ENCODE measurements at places on chromosomes 3 and 15.

DNA sequence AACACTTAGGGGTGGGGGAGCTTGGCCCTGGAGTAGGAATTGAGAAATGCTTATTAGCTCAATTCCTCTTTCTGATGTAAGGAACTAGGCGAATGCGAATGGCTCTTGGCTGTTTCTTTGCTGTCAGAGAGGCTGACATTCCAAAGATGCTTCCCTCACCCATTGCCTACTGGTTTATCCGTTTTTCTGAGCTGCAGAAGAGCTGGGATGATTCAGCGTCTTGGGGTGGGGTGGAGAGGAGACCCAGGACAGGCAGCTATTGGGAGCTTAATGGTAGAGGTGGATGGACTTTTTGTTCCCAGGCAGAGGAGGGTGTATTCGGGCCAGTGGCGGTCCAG lies 9.8 kb downstream of the PLEKHO2 start:
- DNase-seq: no peak

DNA sequence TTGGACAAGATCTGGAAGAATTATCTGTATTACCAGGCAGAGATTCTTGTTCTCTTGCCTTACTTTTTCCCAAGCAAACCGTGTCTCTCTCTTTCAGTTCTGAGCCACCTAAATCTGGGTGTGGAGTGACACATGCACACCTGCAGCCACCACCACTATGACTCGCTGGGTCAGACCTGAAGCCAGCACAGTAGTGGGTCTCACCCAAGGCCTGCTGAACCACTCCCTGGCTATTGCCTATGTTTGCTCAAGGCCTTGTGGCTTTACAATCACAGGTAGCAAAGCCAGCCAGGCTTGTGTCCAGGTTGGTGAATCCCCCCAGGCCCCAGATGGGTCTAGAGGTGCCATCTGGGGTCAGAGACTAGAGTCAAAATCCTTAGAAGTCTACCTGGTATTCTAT lies 28.7 kb upstream of the COPB2 start:
- DNase-seq: no peak

DNA sequence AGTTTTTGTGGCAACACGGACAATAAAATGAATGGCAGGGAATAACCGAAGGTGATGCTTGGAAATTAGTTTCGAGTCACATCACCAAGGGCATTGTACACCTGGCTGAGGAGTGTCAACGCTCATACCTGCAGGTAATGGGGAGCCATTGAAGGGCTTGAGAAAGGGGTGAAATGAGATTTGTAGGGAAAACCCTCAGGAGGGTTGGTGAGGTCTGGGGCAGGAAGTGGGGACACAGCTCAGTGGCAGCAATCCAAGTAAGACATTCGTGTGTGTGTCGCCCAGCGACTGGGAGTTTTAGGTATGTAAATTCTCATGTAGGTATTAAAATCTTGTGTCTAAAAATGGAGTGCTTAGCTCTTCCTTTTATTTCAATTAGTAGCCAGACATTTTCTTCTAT lies 14.3 kb downstream of the PARP14 start:
- DNase-seq: no peak

GRCh38 chr3:43817825-43818224 lies 127.1 kb downstream of the ABHD5 start:
- no peak for DNase-seq

GRCh38 chr15:22980189-22981050 lies at the start of gene CYFIP1:
Gene CYFIP1, minus strand, starts transcription at chr15:22980368. Its CDS starts 33,083 bp downstream, at chr15:22947285.
- DNase-seq: no peak

GRCh38 chr3:55721716-55722484 lies 234.8 kb upstream of the WNT5A start:
- DNase-seq: no peak

DNA sequence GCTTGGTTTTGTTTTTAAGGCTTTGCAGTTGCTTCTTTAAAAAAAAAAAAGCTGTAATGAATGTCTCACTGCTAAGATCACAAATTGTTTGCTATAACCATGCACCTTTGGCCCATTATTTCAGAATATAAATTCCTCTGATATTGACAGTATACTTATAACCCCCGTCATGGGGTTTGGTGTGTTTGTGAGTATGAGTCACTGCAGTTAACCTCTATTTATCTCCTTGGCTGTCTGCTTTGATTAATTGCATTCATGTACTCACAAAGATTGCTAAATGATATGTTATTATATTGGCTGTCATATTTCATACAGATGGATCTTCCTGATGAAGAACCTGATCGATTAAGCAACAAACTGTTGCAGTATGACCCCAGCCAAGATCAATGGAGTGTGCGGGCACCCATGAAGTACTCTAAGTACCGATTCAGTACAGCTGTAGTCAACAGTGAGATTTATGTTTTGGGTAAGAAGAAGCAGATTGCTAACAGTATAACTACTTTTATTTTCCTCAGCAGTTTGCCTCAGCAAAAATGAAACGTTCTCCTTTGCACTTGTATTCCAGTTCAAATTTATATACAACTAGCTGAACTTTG lies 14.9 kb downstream of the KBTBD12 start:
- DNase-seq: no peak

- DNase-seq: no peak
These were observed 111.3 kb upstream of the BCL6 start for GRCh38 chr3:187856555-187856954.

DNA sequence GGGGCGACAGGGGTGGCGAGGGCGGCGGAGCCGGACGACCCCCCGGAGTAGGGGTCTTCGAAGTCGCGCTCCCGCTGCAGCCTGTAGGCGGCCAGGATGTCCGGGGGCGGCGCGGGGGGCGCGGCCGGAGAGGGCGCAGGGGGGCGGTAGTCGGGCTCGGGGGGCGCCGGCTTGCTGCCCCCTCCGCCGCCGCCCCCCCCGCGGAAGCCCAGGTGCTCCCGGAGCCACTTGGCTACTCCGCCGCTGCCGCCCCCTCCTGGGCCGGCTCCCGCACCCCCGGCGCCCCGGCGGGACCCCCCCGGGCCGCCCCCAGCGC lies 230 bp downstream of the SHF start:
- DNase-seq: no peak

- no peak for DNase-seq
These were observed 633.9 kb upstream of the TGFBR2 start for GRCh38 chr3:29972320-29972993.

DNA sequence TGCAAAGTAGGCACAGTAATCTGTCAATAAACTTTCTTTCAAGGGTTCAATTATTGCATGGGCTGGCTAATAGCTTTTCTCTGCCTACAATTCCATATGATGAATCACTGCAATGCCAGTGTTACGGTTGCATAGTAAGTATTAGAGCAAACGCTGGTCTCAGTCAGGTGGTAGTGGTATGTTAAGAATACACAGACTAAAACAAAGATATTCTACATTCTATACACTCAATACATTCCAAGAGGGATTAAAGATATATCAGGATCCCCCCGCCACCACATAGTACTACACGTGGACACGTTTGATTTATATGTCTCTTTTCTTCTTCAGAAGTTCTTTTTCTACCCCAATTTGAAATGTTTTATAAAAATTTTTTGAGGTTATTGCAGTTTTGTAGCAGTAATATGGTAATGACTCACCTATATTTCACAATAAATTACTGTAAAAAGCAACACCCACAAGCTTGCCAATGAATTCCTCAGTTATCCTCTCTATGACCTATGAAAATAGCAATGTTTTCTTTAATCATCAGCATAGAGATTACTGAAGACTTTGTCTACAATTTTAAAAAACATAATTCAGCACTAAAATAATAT lies 68.2 kb downstream of the CD200R1L start:
- DNase-seq: no peak

- DNase-seq: no peak
These were observed 922 bp downstream of the ADPRH start for GRCh38 chr3:119580067-119580760.

DNA sequence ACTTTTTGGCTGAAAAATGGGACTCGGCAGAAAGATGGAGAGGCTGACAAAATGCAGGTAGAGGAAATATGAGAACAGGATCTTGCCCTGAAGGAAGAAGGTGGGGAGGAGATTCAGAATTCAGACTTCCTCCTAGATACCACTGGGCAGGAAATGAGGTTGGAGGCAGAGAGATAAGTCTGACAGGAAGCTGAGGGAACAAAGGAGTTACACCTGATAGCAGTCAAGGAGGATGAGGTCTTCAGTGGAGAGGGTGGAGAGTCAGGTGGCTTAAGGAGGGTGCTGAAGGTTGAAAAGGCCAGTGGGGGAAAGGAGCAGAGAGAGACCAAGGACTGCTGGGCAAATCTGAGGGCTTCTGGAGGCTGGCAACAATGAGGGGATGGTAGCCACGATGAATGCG lies 56.8 kb downstream of the CCR4 start:
- DNase-seq: no peak

- no peak for DNase-seq
These were observed 64.7 kb downstream of the ATP1B3 start for GRCh38 chr3:141941093-141941492.

GRCh38 chr3:14127516-14128161 lies 2.8 kb downstream of the TMEM43 start:
- DNase-seq: no peak

- no peak for DNase-seq
These were observed 181.8 kb downstream of the PDCD6IP start for GRCh38 chr3:33980252-33980651.

- DNase-seq: no peak
These were observed 51.9 kb downstream of the BBX start for GRCh38 chr3:107574650-107575049.

- no peak for DNase-seq
These were observed 69.3 kb upstream of the SLC6A11 start for GRCh38 chr3:10746684-10747083.

GRCh38 chr15:52287114-52287513 lies 8.5 kb downstream of the MYO5C start:
- DNase-seq: no peak

- DNase-seq: no peak
These were observed 4.0 kb downstream of the SPSB4 start for GRCh38 chr3:141055136-141055535.

- no peak for DNase-seq
These were observed 13.8 kb upstream of the ZNF662 start for GRCh38 chr3:42892169-42892568.

DNA sequence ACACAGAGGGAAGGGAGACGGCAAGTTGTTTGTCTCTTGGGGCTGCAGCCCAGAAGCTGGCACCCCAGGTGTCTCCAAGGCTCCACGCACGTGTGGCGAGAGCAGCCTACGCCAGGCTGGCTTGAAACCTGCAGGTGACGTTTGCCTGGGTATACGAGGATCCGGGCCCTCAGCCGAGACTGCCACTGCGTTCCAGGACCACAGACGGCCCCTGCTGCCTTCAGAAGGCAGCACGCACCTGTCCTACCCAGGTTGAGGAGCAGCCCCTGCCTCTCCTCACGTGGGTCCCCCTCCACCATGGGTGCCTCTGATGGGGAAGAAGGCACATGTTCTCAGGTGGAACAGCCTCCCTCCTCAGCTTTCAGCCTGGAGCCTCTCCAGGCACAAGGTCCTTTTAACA lies 75.3 kb upstream of the PRR20G start:
- DNase-seq: no peak

DNA sequence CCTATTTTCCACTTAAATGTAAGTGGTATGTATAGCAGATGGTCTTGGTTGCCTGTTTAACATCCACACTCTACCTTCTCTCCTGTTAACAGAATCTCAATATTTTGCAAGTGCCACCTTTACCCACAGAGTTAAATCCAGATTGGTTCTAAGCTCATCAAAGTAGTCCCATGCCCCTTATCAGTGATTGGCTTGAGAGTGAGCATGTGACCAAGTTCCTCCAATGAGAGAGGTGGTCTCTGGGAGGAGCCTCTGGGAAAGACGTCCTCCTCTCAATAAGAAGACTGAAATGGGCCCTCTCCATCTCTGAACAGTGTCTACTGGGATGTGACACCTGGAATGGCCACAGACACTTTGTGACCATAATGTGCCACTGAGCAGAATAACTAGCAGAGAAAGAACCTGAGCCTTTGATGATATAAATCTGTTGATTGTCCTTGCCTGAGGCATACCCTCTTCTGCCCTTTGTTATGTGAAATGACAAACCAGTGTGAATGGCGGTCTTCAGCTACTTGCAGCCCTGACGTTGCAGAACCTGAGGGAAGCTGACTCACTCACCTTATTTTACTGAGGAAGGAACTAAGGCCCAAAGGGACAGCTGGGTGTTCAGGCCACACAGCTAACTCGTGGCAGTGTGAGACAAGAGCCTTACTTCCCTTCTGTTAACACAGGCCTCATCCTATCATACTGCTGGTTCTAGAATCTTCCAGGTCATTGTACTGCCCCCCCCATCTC lies 42.4 kb upstream of the LARS2 start:
- DNase-seq: no peak

DNA sequence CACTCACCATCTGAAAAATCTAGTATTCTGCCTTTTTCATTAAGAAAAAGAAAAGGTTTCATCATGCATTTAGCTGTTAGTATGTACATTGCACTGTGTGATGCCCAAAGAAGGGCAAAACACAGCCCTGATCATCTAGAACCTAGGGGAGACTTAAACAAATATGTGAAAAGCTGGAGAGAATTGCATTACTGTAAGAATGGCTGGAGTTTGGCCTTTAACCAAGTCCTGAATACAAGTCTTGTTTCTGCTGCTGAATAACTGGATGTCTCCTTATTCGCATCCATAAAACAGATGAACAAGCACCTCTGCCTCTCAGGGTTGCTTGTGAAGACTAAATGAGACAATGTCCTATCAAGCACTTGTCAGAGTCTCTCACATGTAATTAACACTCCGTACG lies 233.4 kb upstream of the LRTM1 start:
- DNase-seq: no peak

GRCh38 chr15:63888146-63888545 lies 54.4 kb upstream of the HERC1 start:
- no peak for DNase-seq

GRCh38 chr3:79415356-79415755 lies 352.4 kb downstream of the ROBO1 start:
- no peak for DNase-seq

GRCh38 chr15:58951388-58952007 lies 18.0 kb upstream of the SLTM start:
- DNase-seq: no peak

DNA sequence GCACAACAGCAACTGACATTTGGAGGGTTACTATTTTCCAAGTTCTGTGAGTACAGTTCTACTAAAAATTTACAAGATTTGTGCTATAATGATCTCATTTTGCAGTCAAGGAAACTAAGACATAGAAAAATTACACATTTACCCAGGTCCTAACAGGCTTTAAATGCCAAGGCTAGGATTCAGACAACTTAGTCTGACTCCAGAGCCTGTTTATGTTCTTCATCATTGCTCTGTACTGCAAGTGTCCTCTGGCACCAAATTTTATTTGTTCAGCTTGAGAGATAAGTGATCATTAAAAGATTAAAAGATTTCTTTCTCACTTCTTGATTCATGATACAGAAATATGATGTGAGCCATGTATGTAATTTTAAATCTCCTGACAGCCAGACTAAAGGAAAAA lies 290.8 kb downstream of the UBE2E2 start:
- DNase-seq: no peak

Measured in anterior cingulate cortex (tissue), 58 donors.